EL (cell line): ENCODE measurements at places on chromosomes 11 and 22.

- no peak for DNase-seq
Observed at GRCh38 chr22:31652088-31652487, 9.9 kb downstream of the PISD start.

DNA sequence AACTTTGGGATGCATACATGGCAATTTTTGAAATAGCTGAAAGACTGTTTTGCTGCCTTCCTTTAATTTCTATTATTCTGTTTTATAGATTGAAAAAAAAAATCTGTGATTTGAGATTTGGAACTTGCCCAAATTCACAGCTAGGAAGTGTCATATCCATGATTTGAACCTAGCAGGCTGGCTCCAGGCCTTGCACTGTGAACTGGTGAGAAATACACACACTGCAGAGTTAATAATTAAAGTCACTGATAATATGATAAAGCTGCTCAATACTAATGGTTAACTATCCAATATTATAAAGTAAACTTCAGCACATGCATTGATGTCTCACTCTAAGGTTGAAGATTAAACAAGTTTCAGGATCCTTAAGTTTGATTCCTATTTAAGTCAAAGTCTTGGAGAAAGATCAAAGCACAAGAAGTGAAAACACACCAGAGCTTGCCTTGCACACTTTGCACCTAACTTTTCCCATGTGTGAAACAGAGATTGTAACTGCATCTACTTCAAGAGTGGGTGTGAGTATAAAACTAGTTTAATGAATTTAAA, 150.6 kb upstream of the CCDC179 start:
- no peak for DNase-seq

DNA sequence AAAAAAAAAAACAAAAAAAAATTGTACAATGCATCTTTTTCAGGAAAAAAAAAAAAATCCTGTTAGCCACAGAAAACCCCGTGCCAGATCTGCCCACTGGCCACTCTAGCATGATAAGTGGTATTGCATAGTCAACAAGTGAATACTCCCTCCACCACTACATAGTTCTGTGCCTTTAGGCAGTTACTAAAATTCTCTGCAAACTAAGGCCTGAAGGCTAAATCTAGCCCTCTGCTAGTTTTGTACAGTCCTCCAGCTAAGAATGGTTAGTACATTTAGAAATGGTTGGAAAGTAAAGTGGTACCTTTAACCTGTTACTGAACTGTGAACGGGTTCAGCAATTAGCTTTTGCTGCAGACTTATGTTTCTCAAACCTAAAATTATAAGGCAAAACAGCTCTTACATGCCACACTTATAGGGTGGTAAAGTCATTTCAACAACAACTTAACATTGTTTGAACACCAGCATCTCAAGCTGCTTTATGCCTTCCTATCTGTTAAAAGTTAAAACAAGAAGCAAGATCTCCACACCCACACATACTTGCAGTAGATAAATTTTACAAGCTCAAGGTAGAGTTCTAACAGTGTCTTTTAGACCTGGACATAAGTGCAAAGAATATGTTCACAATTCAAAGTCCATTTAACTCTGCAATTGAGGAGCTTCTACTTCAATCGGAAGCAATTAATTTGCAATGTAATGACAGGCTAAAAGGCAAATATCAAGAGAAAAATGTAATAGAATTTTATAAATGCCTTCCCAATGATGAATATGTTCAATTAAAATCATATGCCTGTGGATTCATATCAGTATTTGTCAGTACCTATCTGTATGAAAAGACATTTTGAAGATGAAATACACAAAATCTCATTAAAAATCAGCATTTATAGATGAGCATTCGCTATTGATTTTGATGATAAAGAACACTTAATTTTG, 7.3 kb downstream of the C11orf71 start:
- DNase-seq: no peak

DNA sequence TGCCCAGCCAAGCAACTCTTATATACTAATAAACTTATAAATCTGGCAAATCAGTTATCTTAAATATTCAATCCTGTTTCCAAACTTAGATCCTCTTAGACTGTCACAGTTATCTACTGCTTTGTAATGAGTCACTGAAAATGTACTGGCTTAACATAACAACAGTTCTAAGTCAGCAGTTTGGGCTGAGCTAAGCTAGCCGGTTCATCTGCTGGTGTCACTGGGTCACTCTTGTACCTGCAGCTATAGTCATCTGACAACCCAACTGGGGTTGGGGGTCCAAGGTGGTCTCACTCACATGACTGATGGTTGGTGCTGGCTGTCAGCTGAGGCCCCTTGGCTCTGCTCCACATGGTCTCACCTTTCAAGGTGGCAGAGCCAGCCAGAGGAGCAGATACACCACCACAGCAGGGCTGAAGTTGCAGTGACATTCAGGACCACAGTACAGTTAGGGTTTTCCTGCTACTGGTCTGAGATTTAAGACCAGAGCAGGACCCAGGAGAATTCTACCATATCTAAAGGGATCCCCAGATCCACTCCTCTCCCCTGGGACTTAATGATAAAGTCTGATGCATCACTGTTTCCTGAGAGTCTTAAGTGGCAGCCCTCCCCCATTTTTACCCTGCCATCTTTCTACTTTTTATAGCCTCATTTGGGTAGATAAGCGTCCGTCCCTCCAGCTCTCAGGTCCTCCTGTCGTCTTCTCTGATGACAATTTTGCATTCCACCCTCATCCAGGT, 7.9 kb upstream of the MACROD1 start:
- no peak for DNase-seq

DNA sequence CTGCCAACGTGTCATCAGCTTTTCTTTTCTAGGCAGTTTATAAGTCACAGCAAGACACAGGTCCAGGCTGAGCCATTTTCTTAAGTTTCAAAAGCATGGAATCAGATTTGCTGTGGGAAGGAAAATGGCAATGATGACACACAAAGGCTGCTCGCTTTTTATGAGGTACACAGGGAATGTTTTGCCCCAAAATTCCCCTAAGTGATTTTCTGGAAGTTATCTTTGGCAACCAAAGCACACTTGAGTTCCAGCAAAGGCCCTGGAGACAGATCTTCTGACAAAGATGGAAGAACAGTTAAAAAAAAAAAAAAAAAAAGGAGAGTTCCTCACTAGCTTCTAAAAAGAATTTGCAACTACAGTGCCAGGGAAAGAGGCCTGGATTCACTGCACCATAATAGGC, 260.8 kb downstream of the LARGE1 start:
- DNase-seq: no peak

DNA sequence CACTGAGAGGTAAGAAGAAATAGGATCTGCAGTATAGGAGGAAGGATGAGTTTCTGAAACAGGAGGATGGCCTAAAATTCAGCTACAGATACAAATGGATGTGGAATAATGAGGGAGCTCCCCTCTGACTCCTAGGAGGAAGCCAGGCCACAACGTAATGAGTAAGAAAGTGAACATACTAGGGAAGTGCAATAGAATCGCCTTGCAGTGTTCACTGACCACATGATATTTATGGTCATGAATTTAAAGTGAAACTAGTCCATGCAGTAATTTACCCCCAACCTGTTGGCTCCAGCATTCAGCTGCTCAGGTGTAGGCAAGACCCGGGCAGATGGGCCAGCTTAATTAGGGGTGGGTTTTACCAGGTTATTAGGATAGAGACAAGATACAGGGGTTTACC, 101.7 kb downstream of the DEUP1 start:
- DNase-seq: no peak

DNA sequence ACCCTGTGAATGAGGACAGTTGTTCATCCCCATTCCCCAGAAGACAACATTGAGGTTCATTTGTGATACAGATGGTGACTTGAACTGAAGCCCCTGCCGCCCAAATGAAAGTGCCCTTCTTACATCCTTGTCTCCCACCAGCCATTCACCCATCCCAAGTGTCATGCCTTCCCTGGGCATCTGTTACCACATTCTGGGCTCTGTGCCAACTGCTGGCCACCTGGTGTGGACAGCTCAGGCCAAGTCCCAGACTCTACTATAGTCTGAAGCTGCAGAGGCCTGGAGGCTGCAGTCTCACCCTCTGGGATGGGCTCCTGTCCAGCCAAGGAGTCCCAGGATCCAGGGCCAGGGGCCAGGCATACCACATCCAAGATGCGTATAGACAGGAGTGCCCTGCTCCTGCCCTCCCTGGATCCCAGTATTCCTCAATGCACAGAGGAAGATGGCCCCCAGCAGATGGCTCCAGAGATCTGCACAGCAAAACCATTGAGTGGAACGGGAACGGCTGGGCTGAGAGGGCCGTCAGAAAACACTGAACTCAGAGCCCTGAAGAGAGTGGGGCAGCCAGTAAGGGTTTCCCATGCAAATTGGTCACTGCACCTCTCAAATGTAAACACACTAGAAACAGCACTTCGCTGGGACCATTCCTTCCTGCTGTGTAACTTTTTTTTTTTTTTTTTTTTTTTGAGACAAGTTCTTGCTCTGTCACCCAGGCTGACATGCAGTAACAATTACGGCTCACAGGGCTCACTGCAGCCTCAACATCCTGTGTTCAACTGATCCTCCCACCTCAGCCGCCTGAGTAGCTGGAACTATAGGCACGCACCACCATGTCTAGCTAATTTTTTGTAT, 22.8 kb downstream of the ARRB1 start:
- DNase-seq: peak; percentile 76

- DNase-seq: no peak
Observed at GRCh38 chr11:42337786-42338455, 878.5 kb upstream of the LRRC4C start.

DNA sequence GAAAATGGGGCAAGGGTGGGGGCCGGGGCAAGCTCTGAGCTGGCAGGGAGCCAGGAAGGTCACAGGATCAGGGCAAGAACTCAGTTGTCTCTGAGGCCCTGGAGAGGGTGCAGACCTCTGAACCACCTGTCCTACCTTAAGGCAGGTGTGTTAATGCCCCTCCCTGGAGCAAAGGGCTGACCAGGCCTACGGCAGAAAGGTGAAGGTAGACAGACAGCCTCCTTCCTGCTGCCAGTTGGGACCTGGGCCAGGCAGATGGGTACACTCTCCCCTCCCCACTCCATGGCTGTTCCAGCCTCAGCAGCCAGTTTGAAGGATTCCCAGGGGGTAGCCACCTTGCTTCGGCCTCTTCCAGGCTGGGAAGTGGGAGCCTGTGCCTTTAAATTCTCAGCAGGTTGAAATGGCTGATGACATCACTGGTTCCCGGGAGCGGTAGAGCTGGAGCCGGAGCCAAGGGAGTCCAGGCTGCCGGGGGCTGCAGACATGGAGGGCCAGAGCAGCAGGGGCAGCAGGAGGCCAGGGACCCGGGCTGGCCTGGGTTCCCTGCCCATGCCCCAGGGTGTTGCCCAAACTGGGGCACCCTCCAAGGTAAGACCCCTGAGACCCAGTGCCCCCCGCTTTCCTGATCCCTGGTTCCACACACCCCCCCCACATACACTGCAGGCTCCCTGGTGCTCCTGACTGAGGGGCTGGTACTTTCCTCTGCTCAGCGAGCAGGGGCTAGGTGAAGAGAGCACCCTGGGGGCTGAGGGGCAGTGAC, at the start of gene INPP5J:
TSS of gene INPP5J (plus strand) at position 435 of the 760 bp plus-strand sequence. CDS start at position 484, 49 bp downstream.
- DNase-seq: peak; percentile 76

DNA sequence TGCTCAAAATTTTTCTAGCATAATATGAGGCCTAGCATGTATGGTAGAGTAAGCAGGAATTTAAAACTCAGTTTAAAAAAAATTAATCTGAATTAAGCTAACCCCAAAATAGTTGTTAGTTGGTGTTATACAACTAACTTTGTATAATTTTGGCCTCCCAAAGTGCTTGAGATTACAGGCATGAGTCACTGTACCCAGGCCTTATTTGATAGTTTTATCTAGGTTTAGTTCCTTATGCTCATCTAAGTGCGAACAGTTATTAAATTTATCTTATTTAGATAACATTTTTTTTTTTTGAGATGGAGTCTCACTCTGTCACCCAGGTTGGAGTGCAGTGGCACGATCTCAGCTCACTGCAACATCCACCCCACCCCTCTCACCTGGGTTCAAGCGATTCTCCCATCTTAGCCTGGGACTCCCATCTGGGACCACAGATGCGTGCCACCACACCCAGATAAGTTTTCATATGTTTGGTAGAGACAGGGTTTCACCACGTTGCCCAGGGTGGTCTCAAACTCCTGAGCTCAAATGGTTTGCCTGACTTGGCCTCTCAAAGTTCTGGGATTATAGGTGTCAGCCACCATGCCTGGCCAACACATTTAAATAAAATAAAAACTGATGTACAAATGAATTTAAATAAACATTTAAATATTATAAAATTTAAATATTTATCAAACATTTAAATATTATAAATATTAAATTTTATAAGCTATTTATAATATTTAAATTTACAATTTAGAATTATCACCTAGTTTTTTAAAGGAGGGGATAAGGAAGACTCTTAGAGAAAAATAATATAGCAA, 7.5 kb downstream of the IL18 start:
- DNase-seq: no peak

DNA sequence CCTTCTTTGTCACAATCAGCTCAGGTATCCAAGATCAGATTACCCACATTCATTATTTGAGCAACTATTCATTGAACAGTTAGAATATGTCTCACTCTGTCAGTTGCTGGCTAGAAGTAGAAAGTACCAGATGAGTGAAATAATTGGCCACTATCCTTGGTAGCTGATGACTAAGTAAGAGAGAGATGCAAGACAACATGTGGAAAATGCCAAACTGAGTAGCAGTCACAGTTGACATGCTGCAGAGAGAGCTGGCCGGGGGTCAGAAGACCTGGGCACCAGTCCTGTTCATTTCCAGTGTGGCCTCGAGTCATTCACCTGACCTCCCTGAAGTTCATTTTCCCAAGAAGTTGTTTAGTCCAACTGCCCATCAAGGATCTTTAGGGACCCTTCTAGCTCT, 22.5 kb upstream of the SMIM35 start:
- peak; percentile 21 for DNase-seq

DNA sequence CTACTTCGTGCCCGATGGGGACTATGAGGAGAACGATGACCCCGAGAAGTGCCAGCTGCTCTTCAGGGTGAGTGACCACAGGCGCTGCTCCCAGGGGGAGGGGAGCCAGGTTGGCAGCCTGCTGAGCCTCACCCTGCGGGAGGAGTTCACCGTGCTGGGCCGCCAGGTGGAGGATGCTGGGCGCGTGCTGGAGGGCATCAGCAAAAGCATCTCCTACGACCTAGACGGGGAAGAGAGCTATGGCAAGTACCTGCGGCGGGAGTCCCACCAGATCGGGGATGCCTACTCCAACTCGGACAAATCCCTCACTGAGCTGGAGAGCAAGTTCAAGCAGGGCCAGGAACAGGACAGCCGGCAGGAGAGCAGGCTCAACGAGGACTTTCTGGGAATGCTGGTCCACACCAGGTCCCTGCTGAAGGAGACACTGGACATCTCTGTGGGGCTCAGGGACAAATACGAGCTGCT, 751 bp downstream of the FIBIN start:
- no peak for DNase-seq

DNA sequence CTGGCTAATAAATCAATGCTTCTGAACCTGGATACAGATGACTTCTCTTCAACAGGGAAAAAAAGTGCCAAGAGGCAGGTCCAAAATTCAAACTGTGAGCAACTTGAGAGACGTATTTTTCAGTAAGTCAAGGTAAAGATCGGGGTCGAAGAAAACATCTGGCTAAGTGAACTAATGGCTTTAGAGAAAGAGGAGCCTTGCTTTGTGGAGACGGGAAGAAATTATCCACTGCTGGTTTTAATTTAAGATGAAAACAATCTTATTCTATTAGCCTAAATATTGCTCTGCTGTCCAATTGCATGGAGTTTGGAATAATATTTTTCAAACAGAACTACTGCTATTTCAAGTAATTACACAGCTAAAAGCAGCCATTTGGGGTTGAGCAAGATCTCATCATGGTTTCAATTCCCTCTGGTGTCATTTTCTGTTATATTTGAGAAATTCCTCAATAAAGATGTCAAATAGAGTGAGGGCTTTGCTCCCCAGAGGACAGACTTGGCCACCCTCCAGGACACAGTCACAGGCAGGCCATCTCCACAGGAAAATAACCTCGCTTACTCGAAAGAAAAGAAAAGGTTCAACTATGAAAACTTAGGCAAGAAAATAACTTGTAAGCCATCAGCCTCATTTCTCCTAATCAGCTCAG, 29.8 kb downstream of the SCUBE1 start:
- no peak for DNase-seq
